ENCODE measurements at places on chromosomes 7 and 10.

DNA sequence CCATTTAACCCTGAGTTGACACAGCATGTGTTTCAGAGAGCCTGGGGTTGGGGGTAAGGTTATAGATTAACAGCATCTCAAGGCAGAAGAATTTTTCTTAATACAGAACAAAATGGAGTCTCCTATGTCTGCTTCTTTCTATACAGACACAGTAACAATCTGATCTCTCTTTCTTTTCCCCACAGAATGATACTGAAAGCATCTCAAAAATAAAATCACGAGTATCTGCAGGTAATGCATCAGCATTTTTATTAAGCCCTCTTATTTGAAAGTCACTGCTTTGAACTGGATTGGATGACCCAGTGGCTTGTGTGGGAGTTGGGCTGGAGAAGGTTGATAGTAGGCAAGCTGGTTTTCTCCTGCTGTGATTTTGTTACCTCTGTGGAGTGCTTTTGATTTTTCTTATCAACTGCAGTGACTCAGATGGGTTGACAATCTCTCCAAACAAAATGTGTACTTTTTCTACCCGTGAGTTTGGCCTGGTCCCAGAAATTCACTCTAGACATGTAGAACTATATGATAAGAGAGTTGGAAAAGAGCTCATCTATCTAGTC is 253.5 kb upstream of the PRKCQ start:
- DNase-seq: no peak

- no peak for DNase-seq
These were observed 59.9 kb downstream of the SGMS1 start for GRCh38 chr10:50563906-50564305.

DNA sequence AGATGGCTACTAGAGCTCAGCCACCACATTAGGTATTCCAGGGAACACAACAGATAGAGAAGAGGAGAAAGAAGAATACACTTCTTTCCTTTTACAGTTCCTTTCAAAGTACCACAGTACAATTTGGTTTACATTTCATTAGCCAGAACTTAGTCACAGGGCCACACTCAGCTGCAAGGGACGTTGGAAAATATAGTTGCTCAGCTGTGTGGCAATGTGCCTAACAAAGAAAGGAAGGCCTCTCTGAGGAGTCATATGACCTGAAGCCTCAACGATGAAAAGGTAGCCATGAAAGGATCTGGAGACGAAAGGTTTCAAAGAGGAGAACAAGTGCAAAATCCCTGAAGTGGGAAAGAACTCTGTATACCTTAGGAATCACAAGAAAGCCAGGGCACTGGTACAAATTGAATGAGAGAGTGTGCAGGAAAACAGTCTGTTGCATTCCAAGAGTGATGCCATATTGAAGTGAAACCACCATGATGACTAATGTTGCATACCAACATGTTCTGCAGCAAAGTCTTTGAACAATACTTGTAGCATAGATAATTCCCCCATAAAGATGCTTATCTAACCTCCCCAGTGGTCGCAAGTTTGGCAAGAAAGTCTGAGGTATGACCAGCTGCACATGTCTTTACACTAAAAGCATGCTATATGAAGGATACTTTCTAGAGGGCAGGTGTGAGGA is 278.9 kb downstream of the HPSE2 start:
- no peak for DNase-seq

DNA sequence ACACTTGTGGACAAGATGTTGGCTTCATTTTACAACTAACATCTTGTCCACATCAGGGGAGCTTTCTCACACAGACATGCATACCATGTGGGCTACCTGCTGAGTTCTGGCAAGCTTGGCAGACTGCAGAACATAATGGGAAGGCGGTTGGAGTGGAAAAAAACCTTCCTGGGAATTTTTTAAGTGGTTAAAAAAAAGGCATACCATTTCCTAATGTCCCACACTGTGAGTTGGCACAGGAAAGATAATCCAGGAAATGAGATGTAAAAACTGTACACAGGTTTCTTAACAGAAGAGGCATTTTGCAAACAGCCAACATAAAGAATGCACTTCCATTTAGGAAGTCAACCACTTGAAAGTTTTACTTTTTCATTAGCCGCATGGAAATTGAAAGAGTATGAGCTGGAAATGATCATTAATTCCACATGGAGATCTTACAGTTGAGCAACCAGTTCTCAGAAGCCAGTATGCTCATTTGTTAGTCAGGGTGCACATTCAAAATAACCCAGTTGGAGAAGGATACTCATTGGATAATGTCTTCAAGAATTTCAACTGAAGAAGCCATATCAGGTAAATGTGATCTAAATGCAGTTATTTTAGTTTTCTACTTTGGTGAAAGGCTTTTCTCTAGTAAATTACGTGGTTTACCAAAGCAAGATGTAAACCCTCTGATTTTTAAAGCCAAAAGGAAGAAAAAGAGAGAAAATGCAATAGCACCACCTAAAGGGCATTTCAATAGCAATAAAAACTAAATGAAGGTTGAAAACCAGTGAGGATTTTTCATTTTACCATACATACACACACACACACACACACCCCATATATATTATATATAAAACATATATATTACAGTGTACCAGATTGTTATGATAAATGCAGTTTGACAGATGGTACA is 194.0 kb downstream of the TAX1BP1 start:
- DNase-seq: no peak

GRCh38 chr7:87483131-87483530 is 7.7 kb upstream of the ABCB4 start:
- DNase-seq: no peak

DNA sequence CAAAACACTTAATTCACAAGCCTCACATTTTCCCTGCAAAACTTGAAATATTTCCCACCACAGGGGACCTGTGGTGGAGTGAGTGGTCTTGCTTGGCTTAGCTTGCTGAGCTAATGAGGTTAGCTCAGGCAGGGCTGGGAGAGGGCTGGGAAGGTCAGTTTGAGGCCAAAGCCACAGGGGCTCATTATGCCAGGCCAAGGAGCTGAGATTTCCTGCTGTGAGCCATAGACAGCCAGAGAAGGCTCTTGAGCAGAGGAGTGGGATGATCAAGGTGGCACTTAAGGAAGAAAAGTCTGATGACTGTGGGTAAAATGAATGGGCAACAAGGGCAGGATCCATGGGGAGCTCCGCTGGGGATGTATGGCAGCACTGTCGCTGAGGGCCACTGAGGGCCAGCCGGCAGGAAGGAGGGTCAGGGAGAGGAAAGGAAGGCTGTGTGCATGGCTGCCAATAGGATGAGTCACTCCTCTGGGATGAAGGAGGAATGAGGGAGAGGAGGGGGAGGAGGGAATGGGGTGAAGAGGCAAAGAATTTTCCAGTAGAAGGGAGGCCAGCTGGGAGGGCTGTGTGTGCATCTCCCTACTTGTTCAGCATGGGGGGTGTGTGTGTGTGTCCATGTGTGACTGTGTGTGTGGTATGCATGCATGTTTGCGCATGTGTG is 18.7 kb upstream of the ZNF488 start:
- no peak for DNase-seq

GRCh38 chr7:120944826-120945562 is 5.6 kb upstream of the ING3 start:
- no peak for DNase-seq

GRCh38 chr10:27525819-27526218 is 21.7 kb downstream of the RAB18 start:
- no peak for DNase-seq

GRCh38 chr7:26185844-26186180 is 14.7 kb downstream of the HNRNPA2B1 start:
- no peak for DNase-seq

Measured in GM20000 (cell line).